Posterior cingulate gyrus (tissue), 11 donors: ENCODE measurements at places on chromosomes 16 and 17.

DNA sequence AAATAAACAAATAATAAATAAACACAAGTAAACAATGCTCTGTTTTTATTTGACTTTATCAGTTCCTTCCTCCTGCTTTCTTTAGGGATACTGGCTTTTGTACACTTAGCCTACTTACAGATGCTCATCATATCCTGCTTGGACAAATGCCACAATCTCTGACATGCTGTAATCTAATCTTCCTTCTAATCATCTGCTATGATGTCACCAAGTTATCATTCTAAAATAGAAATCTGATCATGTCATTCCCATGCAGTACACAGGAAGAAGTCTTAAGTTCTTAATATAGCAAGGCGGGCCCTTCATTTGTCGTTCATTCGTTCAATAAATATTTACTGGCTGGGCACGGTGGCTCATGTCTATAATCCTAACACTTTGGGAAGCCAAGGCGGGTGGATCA, 9.1 kb upstream of the UBB start:
- DNase-seq = no peak

GRCh38 chr16:29148867-29149272, 164.0 kb downstream of the LAT start:
- DNase-seq = no peak

DNA sequence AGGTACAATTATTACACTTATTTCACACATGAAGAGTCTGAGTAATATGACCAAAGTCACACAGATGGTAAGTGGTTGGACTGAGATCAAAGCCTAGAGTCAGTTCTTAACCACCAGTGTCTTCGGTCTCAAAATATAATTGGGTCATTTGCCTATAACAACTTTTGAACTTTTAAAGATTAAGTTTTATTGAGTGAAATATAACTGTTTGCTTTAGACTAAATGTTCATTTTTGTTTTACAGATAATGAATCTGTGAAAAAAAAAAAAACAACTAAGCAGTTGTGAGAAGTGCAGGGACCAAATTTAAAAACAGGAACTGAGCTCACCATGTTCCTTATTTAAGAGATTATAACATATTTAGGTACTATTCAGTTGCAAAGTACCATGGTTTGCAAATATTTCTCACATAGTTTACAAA, 150.1 kb downstream of the ITFG1 start:
- DNase-seq = no peak

- DNase-seq = no peak
Measured at GRCh38 chr16:4936991-4937781, at the start of gene PPL. Gene PPL, minus strand, starts transcription at chr16:4937148. Its CDS starts 103 bp downstream, at chr16:4937045.

DNA sequence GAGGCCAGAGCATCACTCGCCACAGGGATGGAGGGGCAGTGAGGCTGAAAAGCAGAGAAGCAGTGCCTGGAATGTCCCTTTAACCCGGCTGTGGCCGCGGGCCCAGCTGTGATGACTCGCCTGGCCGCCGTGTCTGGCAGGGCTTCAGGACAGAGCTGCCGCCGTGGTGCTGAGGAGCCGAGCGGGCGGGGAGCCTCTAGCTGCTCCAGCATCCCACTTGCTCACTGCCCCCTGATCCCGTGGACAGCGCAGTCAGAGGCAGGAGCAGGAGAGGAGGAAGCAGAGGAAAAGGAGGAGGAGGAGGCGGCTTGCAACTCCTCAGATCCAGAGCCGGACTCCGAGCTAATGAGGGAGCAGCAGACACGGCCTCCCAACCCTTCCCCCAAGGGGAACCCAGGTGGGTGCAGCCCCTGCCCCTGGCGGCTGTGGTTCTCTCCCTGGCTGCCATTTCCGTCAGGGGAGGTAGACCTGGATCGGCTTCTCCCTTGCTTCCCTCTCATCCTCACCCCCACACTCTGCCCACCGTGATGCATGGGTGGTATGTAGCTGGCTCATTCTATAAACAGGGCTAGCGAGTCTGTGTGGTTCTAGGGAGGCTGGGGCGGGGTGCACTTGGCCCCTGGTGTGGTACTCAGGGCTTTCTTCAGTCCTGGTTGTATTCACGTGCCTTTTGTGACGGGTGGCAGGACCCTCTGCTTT, 165.7 kb downstream of the CMIP start:
- peak; percentile 76 for DNase-seq

- no peak for DNase-seq
Measured at GRCh38 chr17:42913981-42914617, 13.5 kb downstream of the G6PC1 start.

- DNase-seq = peak; percentile 69
Measured at GRCh38 chr17:82775001-82775823, 23.3 kb downstream of the TBCD start.

DNA sequence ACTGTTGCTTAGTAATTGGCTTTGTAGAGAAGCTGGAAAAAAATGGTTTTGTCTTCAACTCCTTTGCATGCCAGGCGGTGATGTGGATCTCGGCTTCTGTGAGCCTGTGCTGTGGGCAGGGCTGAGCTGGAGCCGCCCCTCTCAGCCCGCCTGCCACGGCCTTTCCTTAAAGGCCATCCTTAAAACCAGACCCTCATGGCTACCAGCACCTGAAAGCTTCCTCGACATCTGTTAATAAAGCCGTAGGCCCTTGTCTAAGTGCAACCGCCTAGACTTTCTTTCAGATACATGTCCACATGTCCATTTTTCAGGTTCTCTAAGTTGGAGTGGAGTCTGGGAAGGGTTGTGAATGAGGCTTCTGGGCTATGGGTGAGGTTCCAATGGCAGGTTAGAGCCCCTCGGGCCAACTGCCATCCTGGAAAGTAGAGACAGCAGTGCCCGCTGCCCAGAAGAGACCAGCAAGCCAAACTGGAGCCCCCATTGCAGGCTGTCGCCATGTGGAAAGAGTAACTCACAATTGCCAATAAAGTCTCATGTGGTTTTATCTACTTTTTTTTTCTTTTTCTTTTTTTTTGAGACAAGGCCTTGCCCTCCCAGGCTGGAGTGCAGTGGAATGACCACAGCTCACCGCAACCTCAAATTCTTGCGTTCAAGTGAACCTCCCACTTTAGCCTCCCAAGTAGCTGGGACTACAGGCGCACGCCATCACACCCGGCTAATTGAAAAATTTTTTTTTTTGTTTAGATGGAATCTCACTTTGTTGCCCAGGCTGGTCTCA, 6.2 kb upstream of the TMEM235 start:
- no peak for DNase-seq

DNA sequence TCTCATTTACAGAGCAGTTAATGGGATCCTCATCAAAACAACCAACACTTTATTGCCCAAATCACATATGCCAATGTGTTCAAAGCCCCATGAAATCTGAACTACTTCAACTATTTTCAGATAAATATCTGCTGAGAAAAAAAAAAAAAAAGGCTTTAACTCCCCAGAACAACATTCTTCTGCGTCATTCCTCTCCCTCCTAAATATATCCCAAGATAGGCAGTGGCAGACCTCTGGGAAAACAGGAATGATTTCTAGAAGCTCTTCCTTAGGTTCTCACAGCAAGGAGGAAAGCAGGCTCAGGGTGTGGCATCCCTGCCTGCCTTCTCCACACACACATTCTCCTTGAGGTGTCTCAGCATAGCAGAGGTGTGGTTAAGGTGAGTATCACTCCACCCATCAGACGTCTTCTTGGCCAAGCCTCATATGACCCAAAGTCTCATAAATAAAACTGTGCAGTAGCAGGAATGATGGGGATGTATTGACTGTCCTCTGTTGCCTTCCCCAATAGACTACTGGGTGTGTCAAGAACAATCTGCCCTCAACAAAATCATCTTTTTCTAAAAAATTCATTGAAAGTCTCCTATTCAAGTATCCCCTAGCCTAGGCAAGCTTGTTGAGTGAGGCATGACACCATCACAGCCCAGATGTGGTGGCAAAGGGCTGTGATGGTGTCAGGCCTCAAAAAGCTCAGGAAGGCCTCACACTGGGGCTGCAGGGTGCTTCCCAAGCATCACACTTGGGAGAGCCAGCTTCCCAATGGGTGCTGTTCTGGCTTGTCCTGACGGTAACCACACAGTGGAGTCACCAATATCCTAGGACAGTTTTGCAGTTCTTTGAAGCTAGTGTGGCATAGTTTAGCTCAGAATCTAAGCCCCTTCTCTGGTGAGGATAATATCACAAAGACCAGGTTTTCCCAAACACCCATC, 135.4 kb upstream of the SOX9 start:
- DNase-seq = no peak

GRCh38 chr16:7330709-7331108, 1.9 kb upstream of the RBFOX1 start:
- DNase-seq = no peak

GRCh38 chr16:88923926-88924833, 52.8 kb downstream of the CBFA2T3 start:
- DNase-seq = no peak

DNA sequence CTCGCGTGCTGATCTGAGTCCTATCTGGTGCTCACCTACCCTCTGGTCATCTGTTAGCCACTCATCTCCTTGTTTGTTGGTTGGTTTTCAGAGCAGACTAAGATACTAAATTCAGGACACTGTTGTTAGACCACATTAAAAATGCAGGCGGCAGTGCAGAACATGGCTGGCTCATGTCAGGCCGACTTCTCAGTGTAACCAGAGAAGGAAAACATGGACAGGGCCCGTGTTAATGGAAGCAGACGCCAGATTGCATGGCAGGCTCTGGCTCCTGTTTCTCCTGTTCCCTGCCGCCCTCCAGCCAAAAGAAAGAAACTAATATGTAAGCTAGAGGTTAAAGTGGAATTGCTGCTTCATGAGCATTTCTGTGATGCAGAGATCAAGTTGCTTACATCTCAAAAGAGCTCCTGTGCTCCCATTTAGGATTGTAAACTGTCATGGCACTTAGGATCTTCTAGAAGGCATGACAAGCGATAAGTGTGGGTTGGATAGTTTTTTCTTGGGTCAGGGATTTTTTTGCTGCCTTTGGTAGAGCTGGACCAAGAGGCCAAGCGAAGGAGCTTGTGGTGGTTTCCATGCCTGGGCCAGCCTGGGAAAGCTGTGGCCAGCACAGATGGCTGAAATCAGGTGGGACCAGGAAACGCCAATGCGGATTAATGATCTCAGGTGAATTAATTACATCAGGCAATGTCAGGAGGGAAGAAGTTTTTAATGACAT, 56.1 kb downstream of the YPEL2 start:
- DNase-seq = no peak

- DNase-seq = no peak
Measured at GRCh38 chr17:44398692-44399691, 9.5 kb upstream of the ITGA2B start.

DNA sequence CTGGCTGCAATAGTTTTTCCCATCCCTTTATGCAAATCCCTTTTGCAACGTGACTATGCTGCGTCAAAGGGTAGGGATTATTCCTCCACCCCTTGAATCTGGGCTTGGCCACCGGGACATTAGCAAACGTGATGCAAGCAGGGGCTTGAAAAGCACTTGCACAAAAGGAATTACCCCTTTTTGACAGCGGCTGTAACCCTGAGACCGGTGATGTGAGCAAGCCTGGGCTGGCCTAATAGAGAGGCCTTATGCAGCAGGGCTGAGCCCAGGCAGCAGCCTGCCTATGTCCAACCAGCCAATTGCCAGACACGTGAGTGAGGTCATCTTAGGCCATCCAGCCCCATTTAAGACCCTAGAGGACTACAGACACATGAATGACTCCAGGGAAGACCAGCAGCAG, 30.4 kb upstream of the PAFAH1B1 start:
- no peak for DNase-seq

- DNase-seq = no peak
Measured at GRCh38 chr17:604115-604450, 110.6 kb downstream of the VPS53 start.

DNA sequence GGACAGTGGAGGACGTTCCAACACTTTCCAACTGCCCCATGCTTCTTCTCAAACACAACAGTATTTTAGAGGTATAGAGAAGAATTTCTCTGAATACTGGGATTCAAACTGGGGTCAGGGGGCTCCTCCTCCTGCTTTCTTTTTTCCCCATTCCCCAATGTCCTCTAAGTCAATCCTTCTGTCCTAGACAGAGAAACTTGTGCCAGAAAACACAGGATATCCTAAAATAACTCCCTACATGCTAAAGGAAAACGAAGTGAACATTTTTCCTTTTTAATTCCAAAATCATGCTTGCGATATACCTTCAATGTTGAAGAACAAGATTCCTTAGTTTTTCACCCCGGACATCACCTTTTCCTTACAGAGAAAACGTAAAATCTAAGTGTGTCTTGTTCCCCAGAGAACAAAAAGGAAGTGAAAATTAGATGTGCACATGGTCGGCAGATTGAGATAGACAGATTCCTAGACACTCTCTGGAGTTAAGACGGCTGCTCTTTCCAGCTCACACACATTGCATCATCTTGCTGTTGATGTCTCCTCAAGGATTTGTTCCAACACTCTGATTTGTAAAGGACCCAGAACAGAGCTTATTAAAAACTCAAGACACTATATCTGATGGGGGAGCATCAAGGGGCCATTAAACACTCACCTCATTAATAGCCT, 228.2 kb downstream of the GRIN2A start:
- DNase-seq = no peak

GRCh38 chr17:38617967-38618760, 12.4 kb upstream of the SRCIN1 start:
- DNase-seq = no peak

DNA sequence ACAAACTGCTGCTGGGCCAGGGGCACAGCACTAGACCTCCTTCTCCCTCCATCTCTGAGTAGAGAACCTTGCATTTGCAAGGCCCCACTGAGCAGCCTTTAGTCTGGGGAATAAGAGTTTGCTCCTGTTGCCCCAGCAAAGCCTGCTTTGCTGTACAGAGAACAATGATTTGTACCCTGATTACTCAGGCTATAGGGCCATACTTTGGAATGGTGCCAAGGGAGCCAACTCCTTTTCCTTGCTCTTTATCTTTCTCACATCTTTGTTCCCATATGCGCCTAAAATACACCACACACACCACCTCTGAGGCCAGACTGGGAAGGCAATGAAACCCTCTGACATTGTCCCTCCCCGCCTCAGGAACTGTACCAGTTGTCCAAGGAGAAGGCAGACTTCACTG, 21.2 kb downstream of the LIG3 start:
- no peak for DNase-seq

- no peak for DNase-seq
Measured at GRCh38 chr16:1176280-1176897, 23.5 kb downstream of the CACNA1H start.

DNA sequence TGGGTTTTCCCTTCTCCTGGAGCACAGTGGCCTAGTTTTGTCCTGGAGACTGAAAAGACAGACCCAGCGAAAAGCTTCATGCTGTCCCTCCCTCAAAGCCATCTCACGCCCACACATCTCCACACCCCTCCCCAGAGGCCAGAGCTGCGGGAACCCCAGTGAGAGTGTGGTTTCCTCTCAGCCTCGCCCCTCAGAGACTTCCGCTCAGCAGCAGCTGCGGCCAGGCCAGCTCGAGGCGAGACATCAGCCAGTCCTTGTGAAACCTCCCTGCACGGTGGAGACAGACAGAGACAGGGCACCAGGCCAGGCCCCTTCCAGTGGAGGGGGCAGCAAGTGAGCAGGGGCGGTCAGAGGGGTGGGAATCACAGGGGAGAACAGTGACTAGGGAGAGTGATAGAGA, 77.0 kb upstream of the TNRC6C start:
- DNase-seq = no peak
